T-helper 2 cell (primary cell): ENCODE measurements at places on chromosomes 11 and 22.

DNA sequence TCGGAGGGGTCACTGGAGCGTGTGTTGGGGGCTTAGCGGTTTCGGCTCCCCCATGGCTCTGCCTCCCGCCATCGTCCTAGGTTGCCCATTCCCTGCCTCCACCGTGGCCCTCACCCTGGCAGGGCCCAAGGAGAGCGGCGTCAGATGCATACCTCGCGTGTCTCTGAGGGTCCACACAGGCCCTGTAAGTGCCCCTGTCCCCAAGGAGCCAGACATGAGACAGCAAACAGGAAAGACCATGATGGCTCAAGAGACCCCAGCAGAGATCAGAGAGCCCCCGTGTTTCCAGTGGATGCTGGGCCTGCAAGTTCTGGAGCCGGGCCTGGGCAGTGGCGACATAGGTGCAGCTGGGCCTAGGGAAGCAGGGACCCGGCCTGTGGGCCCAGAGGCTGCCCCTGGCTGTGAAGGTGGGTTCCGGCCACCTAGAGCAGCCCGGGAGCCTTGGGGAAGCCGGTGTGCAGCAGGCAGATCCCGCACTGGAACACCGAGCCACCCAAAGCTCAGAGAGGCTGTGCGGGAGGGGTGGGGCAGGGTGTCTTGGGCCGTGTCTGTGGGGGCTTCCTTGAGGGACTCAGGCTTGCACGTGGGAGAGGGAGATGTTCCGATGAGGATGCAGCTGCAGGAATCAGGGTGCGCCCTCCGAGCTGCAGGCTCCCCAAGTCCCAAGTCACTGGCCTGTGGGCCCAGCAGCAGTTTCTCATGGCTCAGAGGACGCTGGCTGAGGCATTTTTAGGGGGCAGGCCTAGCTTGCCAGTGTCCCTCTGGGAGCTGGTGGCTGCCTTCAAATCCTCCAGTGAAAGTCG lies 126.4 kb downstream of the KCNQ1OT1 start:
- peak; percentile 4 for DNase-seq

DNA sequence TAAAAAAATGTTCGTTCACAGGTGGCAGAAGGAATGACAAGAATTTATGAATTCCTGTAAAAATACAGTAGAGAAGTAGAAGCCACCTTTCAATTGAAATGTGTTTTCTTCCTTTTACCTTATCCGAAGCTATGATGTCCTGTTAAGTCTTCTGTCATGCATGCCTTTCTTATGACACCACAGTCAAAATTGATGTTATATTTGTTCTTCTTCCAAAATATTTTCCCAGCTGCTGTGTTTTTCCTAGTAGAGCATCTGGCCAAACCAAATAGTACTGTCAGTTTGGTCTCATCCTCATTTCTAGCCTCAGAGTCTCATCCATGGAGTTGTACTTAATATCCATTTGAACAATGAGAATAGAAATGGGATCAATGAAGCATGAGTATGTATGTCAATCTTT lies 206.1 kb downstream of the PGR start:
- DNase-seq: no peak

- DNase-seq: no peak
Measured at GRCh38 chr11:18791969-18792628, 501 bp upstream of the PTPN5 start.

DNA sequence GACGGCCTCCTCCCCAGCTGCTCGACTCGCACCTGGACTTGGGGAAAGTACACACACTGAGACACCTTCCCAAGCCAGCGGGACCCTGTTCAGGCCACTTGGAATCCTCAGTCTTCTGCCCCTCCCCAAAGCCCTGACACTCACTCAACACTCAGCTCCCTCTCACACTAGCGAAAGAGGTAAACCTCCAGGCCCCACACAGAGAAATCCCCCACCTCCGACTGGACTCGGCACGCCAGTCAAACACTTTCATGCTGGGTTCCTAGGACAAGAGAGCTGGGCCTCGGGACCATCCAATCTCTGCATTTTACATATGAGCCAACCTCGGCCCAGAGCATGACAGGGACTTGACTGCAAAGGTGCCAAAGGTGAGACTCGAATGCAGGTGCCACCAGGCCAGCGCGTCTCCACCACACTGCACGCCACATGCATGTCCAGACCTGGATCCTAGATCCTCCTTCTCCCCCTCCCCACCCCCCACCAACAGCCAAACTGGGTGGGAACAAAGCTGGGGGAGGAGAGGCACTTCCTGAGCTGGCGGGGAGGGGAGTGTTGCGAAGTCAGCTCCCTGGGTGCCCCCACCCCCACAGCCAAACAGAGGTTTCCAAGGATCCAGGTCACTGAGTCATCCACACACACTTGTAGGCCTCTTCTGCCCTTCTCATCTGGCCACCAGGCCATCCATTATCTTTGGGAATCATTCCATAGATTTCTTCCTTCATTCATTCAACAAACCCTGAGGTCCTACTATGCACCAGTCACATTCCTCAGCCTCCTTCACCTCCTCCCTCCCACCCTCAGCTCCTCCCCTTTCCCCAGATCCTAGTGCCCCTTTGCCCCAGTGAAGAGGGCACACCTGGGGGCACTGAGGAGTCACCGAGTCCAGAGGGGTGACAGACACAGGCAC lies 10.7 kb upstream of the CD5 start:
- DNase-seq: peak; percentile 69

DNA sequence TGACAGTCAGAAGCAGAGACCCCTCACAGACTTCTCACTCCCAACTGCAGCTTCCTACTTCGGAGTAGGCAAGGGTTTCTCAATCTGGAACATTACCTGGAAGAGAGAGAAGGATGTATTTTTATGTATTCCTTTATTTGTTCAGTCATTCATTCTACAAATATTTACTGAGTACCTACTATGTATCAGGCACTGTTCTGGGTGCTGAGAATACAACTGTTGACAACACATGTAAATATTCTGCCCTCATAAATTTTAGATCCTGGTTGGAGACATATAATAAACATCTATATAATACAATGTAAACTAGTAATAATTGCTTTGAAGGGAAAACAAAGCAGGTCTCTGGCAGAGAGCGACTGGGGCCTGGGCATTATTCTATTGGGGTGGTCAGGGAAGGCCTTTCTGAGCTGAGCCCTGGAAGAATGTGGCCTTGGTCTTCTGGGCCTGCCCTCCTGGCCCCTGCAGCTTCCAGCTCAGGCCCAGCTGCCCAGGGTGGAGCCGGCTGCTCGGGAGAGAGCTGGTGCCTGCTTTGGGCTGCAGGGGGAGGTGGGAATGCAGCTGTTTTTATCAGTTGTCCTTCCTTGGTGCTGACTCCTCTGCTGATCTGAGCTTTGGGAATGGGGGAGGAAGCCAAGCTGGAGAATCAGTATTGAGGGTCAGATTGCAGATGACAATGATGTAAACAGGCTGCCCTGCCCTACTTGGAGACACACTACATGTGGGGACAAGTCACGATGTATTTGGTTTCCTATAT lies 46.8 kb downstream of the PKNOX2 start:
- no peak for DNase-seq

DNA sequence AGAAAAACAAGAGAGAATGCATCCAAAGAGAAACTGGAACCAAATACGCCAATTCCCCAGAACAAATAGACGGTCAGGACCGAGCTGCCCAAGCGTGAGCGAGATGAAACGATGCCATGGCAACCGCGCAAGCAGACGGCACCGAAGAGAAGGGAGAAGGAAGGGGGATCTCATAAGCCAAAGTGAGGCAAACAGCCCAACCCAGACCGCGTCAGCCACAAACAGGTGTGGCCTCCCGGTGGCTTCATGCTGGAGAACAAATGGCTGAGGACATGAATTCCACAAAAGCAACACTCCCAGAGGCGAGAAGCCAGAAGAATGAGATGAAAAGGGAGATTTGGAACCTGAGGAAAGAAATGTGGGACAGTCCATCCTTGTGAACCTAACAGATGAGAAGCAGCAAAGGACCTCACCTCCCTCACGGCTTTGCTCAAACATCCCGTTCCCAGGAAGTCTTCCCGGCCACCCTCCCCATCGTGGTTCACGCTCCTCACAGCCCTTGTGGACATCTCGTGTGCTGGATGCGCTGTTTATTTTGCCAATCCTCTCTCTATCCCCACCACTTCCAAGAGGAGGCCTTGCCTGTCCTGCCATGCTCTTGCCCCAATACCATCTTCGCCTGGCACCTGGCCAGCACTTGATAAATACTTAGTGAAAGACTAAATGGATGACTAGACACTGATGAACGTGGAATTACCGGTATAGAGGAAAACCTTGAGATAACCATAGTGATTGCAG lies 89.1 kb upstream of the RTL6 start:
- no peak for DNase-seq

GRCh38 chr22:46631113-46631512 lies 10.9 kb downstream of the GRAMD4 start:
- no peak for DNase-seq

- DNase-seq: no peak
Measured at GRCh38 chr11:124801014-124801413, 808 bp upstream of the MSANTD2 start.

DNA sequence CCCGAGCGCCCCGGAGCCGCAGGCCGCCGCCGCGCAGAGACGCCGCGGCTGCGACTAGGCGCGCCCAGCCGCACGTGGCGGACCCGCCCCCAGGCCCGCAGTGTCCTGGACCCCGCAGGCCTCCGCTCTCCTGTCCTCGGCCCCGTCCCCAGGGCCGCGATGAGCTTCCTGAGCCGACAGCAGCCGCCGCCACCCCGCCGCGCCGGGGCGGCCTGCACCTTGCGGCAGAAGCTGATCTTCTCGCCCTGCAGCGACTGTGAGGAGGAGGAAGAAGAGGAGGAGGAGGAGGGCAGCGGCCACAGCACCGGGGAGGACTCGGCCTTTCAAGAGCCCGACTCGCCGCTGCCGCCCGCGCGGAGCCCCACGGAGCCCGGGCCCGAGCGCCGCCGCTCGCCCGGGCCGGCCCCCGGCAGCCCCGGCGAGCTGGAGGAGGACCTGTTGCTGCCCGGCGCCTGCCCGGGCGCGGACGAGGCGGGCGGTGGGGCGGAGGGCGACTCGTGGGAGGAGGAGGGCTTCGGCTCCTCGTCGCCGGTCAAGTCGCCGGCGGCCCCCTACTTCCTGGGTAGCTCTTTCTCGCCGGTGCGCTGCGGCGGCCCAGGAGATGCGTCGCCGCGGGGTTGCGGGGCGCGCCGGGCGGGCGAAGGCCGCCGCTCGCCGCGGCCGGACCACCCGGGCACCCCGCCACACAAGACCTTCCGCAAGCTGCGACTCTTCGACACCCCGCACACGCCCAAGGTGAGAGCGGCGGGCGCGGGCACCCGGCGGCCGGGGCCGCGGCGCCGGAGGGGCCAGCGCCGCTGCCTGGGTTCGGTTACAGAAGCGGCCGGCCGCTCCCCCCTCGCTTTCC lies 528 bp downstream of the WEE1 start:
- no peak for DNase-seq

DNA sequence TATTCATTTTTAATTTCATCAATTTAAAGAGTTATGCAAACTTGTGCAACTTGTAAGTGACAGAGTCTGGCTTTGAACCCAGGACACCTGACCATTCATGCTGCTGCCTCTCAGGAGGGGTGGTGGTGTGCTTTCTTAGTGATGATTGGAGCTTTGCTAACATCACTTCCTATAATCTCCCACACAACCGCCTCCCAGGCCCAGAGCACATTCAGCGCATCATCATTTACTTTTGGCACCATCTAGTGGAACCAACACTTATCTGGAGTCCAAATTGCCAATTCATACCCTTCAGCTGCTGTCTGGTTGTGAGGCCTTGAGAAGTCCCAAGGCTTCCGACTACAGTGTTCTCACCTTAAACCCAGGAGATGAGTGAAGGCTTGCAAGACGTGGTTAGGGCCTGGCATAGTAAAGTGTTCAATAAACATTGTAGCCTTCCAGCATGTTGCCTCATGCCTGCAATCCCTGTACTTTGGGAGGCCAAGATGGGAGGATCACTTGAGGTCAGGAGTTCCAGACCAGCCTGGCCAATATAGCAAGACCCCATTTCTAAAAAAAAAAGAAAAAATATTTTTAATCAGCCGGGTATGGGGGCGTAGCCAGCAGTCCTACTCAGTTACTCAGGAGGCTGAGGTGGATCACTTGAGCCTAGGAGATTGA lies 1.1 kb upstream of the TTLL1 start:
- DNase-seq: no peak

DNA sequence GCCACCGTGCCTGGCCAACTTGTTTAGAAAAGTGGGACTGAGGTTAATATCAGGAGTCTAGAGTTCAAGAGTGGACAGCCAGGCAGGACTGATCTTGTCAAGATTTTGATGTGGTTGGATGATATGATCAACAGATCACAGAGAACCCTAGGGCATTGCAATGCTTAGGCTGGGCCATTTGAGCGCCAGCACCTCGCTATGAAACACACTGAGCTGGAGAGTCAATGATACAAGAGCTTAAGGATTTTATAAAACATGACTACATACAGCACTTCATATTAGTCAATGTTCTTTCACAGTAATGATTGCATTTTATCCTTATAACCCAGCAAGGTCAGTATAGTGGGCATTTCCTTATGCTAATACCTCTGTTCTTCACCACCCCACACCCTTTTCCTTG lies 15.4 kb upstream of the PEX26 start:
- no peak for DNase-seq

DNA sequence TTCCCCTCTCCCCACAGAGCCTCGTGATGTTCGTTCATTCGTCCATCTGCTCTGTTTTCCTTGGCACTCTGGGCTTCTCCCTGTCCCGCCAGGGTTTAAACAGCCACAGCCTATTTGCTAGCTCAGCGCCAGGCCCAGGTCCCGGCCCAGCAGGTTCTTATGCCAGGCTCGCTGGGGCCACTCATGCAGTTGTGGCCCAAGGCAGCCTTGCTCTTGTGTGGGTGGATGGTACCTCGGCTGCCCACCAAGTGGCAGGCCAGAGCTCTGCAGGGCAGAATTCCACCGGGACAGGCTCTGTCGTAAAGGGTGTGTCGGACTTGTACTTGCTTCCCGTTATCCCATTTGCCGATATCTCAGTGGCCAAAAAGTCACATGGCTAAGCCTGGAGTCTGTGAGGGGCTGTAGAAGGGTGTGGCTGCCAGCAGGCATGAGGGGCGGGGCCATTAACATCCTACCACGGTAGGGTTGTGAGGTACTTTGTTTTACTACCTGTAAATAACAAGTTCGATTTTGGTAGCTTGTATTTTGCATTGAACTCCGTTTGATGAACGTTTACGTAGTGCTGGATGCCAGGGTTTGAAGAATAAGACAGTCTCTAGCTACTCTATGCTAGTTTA lies 7.9 kb downstream of the FAM118A start:
- no peak for DNase-seq

DNA sequence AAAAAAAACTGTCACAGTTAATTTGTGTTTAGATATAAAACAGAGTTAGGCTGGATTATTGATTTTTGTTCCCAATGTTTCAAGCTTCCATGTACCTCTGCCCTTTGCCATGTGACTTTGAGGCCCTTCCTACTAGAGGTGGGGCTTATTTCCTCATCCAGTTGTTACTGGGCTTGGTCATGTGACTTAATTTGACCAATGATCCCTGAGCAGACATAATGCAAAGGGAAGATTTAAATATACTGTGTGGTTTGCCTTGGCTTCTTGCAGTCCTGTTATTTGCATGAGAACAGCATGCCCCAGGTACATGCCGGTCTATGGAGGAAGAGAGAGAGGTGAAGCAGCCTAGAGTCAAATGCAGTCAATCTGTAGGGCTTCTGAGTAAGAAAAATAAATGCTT lies 347.0 kb downstream of the MIAT start:
- DNase-seq: no peak

- DNase-seq: no peak
Measured at GRCh38 chr11:9081153-9081552, 10.2 kb downstream of the SCUBE2 start.

GRCh38 chr11:59754859-59755700 lies at the start of gene STX3:
STX3 (plus strand) TSS chr11:59755376; CDS start chr11:59755606, 230 bp downstream.
- DNase-seq: peak; percentile 63
